ENCODE measurements at places on chromosomes 2 and 18.

DNA sequence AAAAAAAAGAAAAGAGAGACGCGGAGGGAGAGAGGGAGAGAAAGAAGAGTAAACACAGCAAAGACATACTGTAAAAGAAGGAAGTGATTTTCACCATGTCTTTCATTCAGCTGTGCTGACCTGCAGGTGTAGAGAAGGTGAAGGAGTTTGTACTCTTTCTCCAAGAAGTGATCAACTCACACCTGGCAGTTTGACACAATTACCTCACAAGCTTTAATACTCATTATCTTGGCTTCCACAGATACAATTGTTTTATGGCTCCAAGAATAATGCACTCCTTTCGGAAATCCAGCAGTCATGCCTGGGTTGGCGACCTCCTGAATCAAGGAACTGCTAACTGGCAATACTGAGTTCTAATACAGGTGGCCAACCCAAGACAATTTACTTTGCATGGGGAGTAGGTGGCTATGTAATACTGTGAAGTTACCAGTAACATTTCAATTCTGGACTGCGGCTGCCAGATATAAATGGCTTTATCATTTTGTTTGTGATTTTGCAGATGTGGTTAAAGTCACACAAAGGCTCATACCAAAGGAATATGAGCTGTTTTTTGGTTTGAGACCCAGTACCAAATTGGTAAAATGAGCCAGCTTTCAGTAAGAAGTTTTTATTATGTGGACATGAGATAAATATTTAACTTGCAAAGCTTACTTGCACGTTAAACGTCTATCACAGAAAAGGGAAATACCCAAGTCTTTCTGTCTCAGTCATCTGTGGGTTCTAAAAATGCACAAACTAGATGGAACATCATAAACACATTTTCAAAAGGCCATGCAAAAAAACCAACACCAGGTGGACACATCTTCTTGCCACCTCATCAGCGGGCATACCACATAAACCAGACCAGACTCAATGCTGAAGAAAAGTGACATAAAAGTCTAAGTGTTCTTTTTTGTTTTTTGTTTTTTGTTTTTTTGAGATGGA is 69.3 kb downstream of the NCKAP5 start:
- no peak for DNase-seq

DNA sequence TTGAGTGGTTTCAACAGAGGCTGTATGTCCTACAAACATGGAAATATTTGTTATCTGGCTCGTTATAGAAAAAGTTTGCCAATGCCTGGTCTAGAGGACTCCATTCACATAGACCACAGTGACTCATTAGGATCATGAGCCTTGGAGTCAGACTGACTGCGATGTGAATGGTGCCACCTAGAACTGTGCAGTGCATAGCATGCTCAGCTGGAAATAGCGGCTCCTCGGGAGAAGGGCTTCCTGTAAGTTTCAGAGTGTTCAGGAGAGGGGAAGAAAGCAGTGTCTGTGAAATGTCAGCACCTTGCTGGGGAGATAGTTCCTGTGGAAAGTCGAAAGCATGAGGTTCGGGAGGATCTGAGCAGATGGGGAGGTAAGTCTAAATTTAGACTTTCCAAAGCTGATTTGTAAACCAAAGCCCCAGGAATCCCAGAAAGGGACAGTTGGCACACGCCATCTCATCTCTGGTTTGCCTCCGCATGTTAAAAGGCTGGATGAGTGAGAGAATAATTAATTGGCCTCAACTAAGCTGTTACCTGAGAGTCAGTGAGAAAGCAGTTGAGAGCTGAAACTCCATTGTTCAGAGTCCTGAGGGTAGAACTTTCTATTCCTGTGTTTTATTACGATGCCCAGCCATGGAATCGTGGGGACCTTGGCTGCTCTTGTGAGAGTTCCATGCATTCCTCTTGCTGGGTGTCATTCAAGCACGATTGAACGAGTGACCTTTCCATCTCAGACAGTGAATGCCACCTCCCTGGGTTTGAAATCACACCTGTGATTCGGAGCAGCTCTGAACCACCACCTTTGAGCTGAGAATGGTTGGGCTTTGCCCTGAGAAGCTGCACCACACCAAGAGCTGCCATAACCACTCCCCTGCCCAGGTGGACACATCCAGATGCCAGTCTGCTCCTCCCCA is 99.5 kb downstream of the MAPK4 start:
- no peak for DNase-seq

DNA sequence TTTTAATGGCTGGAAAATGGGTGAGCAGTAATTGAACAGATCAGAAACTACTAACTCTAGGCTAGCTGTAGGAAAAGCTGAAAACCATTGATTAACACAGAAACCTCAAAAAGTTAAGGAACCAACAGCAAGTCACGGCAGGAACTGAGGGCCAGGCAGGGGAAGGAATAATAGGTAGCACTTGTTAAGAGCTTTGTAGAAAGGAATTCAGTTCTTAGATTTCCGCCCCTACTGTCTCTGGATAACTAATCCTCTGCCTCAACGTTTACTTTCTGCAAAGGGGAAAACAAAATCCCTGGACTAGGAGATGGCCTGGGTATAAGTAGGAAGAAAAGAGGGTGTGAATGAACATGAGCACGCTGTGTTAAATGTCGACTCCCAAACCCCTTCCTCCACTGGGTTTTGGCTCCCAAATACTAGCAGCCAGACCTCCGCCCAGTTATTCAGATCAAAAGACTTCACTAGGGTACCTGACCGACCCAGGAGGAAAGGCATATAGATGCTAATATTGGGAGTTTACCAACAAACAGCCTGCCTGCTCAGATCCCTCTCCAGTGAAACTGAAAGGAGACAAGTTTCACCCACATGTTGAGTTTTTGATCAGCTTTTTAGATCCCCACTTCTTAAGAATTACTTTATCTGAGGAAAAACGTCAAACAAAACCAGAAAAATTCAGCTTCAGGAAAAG is 12.4 kb downstream of the SMAD2 start:
- no peak for DNase-seq

GRCh38 chr2:110104025-110104771 is 11.4 kb downstream of the MALL start:
- DNase-seq, result no peak

- no peak for DNase-seq
Observed at GRCh38 chr2:237702441-237703391, 75.3 kb downstream of the LRRFIP1 start.

DNA sequence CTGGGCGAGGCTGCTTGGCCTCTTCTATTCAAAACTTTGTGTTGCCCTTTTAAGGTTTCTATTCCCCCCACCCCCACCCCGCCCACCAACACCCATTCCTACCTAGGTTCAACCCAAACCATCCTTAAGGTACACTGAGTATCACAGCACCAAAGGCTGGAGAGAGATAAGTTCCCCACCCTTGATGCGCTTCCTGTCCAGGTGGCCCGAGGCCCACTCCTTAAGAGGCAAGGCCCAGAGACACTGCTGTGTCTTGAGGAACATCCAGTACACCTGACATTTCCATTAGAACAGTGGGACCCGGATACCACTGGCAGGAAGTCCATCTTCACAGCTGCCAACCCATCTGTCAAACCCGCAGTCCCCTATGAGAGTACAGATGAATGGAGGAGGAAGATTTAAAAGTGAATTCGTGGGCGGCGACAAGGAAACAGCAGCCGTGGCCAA is 277 bp upstream of the INPP1 start:
- no peak for DNase-seq

GRCh38 chr2:236968101-236968879 is 117.4 kb upstream of the COPS8 start:
- no peak for DNase-seq

GRCh38 chr2:170087413-170087793 is 90.5 kb upstream of the MYO3B start:
- DNase-seq, result no peak

- no peak for DNase-seq
Observed at GRCh38 chr2:22454826-22455485, 930.0 kb upstream of the KLHL29 start.

DNA sequence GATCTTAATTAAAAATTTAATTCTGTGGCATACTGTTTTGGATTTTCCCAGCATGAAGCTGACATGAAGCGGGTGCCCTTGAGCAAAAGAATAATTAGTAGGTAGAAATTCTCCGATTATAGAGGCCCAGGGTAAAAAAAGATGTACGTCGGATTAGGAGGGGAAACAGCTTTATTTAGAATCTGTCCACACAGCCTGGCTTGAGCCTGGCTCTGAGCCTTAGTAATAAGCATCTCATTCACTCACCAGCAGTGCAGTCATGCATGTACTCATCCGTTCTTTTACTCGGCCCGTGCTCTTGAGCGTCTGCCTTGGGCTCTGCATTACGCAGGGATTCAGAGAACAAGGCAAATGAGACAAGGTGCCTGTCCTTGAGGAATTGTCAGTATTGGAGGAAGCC is 219.3 kb downstream of the AGAP1 start:
- DNase-seq, result no peak

- DNase-seq, result no peak
Observed at GRCh38 chr18:10011061-10011460, 97.2 kb downstream of the VAPA start.

DNA sequence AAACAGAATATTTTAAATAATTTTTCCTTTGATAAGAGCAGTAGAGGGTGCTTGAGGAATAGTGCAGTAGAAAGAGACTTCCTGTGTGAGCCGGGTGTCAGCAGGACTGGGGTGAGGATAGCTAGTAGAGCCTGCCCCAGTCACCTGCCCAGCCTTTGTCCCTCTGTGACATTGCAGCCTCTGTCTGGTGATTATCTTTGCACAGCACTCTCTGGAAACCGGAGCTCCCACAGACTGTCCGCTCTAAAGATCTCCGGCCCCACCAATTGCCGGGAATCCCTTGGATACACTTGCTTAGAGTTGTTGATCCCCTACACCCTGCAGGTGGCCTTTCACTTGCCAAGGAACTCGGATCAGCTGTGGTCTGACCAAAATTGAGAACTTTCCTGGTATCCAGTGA is 1081.3 kb upstream of the TMEFF2 start:
- DNase-seq, result no peak

- DNase-seq, result no peak
Observed at GRCh38 chr2:143264851-143265250, 135.6 kb downstream of the ARHGAP15 start.

GRCh38 chr2:217014328-217015105 is 154.7 kb upstream of the TNP1 start:
- DNase-seq, result no peak

Data from stimulated activated CD8-positive, alpha-beta memory T cell treated with anti-CD3 and anti-CD28 coated beads, Interleukin-7, amount 100 ng/mL, for 48 hours (primary cell).